DND-41 (cell line): ENCODE measurements at places on chromosomes 11 and 22.
A peak's percentile ranks its signal among the peaks of the same experiment; 100 is the strongest.

DNA sequence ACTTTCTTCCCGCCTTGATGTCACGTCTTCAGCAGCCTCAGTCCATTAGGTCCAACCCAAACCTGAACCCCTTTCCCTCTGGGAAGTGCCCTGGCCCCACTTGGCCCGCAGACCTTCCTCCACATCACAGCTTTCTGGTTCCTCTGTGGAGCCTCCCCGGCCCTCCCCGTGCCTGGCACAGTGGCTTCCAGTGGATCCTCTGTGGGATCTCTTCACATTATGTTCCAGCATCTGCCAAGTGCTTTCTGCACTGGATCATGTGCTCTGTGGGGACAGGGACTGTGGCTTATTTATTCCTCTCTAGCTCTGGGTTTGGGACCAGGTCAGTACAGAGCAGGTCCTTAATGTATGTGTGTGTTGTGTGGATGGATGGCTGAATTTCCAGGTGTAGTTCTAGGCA is 30.9 kb downstream of the POLR3H start:
- DNase-seq, result no peak
- H3K4me1 ChIP-seq, result no peaks in the 10 kb centered on the region
- H3K36me3 ChIP-seq, result peaks cover 89% of the 10 kb centered on the region
- H3K27me3 ChIP-seq, result no peaks in the 10 kb centered on the region
- no peak overlapping the region for H3K27ac ChIP-seq

DNA sequence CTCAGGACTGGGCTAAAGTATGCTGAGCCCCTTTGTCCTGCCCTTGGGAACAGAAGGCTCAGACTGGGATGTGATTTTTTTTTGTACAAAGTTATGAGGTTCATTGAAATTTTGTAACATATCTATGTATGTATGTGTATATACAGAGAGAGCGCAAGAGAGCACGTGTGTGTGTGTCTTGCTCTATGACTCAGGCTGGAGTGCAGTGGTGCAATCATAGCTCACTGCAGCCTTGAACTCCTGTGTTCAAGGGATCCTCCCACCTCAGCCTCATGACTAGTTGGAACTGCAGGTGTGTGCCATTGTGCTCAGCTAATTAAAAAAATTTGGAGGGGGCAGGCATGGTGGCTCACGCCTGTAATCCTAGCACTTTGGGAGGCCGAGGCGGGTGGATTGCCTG is 5.7 kb downstream of the TMEM25 start:
- DNase-seq, result no peak
- H3K4me1 ChIP-seq, result peaks cover 5% of the 10 kb centered on the region
- no peaks in the 10 kb centered on the region for H3K27me3 ChIP-seq
- no peak overlapping the region for H3K27ac ChIP-seq
- H3K36me3 ChIP-seq, result no peaks in the 10 kb centered on the region
- no peak overlapping the region for H3K4me3 ChIP-seq

GRCh38 chr11:119368121-119369034 is 13.1 kb downstream of the USP2 start:
- H3K27me3 ChIP-seq, result peaks cover 24% of the 10 kb centered on the region
- H3K4me3 ChIP-seq, result no peak overlapping the region
- no peaks in the 10 kb centered on the region for H3K4me1 ChIP-seq
- H3K36me3 ChIP-seq, result no peaks in the 10 kb centered on the region
- DNase-seq, result no peak
- no peak overlapping the region for H3K27ac ChIP-seq

GRCh38 chr11:132564091-132564885 is 968.0 kb downstream of the OPCML start:
- no peak overlapping the region for H3K27ac ChIP-seq
- H3K4me1 ChIP-seq, result no peaks in the 10 kb centered on the region
- H3K36me3 ChIP-seq, result no peaks in the 10 kb centered on the region
- no peaks in the 10 kb centered on the region for H3K27me3 ChIP-seq

DNA sequence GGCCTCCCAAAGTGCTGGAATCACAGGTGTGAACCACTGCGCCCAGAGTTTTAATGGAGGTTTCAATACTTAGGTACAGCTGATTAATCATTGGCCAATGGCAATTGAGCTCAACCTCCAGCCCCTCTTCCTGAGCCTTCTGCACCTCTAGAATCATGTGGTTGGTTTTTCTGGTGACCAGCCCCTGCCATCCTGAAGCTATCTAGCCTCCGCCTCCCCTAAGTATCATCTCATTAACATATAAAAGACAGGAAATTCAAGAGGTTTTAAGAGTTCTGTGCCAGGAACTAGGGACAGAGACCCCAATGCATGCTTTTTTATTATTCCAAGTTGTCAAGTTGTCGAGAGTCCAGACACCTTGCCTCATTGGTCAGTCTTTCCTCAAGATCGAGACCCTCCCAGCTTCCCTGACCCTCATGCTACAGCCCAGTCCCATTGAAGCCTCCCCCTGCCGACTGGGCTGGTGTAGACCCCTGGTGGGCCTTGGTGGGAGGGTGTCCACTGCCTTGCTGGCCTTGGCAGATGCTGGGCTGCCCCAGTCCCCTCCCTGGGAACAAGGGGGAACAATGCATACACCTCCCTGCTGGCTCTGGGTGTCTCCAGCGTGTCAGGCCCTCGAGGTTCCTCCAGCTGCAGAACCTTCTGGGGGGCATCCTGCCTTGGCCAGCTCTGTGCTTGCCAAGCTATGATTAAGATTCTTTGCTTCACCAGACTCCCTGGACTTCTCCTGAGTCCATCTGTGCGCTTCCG is 148.0 kb downstream of the CTTN start:
- no peaks in the 10 kb centered on the region for H3K36me3 ChIP-seq
- no peak for DNase-seq
- no peaks in the 10 kb centered on the region for H3K27me3 ChIP-seq
- H3K27ac ChIP-seq, result no peak overlapping the region

DNA sequence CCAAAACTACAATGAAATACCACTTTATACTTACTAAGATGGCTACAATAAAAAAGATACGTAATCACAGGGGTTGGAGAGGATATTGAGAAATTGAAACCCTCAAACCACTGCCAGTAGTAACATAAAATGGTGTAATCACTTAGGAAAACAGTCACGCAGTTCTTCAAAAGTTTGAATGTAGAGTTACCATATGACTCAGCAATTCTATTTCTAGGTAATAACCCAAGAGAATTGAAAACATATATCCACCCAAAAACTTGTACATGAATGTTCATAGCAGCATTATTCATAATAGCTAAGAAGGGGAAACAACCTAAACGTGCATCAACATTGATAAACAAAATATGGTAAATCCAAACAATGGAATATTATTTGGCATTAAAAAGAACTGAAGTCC is 24.4 kb upstream of the PSMA1 start:
- no peak overlapping the region for H3K27ac ChIP-seq
- no peaks in the 10 kb centered on the region for H3K4me1 ChIP-seq
- no peaks in the 10 kb centered on the region for H3K27me3 ChIP-seq
- no peak for DNase-seq
- H3K36me3 ChIP-seq, result no peaks in the 10 kb centered on the region
- no peak overlapping the region for H3K4me3 ChIP-seq

- H3K4me3 ChIP-seq, result peak overlapping the region; percentile 92
- peak overlapping the region; percentile 68 for H3K27ac ChIP-seq
- H3K4me1 ChIP-seq, result peaks cover 38% of the 10 kb centered on the region
- peaks cover 5% of the 10 kb centered on the region; the same call in 1 of the 2 replicates for H3K36me3 ChIP-seq
Observed at GRCh38 chr11:77821349-77821851, 456 bp downstream of the AAMDC start.

DNA sequence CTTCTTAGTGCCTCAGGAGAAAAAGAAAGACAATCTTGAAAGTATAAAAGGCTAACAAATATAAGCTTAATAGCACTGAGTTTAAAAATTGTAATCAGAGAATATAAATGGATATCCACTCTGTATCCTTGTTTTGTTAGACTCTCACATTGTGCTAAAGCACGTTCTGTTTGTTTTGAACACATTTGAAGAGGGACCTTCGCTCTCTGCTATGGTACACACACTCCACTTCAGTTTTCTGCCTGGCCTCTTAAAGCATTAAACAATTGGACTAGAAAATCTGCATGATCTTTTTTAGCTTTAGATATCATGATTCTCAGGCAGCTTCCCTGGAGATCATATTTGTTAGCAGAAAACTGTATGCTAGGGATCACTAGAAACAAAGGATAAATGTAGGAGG is 40.3 kb upstream of the PGR start:
- H3K4me3 ChIP-seq, result no peak overlapping the region
- H3K36me3 ChIP-seq, result no peaks in the 10 kb centered on the region
- H3K27ac ChIP-seq, result no peak overlapping the region
- DNase-seq, result no peak
- H3K27me3 ChIP-seq, result no peaks in the 10 kb centered on the region
- no peaks in the 10 kb centered on the region for H3K4me1 ChIP-seq
